ENCODE measurements at places on chromosomes 12 and 14.

GRCh38 chr12:31371256-31371620, 45.3 kb upstream of the SINHCAF start:
- DNase-seq, result no peak

DNA sequence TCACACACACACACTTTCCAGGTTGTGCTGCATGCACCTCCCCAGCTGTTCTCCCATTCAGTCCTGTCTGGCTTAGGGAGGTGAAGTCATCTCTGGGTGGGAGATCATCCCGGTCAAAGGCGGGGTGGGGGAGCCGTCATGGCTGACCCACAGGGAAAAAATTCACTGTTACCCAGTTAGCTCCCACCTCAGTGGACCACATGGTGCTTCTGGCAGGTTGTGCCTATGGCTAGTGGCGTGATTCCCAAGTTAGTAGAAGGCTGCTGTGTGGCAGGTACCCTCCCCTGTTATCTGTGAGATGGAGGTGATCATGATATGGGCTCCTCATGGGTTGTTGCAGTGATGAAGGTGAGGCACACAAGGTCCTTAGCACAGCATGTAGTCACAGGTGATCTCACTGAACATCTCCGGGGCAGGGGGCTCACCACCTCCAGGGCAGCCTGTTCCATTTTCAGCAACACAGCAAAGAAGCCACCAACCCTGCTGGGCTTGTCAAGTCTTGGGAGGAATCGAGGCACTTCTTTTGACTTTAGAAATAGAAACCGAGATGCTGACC, 154.9 kb upstream of the CCND2 start:
- no peak for DNase-seq

- DNase-seq, result no peak
Measured at GRCh38 chr12:57755194-57755453, 221 bp downstream of the MARCHF9 start.

DNA sequence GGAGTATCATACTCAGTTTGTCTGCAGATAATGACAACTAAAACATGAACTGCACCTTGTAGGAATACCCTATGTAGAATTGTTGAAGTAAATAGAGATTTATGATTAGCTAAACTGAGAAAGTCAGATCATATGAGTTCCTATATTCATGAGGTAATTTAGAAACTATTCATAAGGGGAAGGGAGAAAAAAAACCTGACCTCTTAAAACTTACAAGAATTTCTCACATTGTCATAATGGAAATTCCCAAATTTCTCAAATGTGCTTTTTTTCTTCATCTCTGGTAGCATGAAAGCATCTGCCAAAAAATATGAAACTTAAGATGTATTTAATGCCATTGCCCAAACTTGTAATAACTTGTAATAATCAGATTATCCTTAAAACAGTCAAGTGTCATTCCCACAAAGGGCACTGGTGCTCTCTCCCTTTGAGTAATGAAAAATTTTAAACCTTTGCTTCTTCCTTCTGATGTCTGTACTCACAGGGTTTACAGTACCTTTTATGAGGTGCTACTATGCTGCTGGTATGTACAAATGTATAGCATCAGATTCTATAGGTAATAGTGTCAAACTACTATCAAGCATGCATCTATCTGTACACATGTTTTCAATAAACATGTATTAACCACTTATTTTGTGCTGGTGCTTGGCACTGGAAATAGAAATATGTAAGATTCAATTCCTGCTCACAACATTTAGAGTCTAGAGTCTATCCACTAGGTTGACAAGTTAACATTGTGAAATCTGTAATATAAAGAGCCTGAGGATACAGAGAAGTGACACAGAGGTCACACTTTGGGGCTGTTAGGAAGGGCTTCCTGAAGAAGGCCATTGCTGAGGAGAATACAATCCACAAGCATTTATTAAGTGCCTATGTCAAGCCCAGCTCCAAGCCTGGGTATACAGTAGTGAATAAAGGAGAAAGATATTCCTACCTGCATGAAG, 17.4 kb upstream of the DRAM1 start:
- DNase-seq, result no peak

GRCh38 chr12:108605000-108605689, 7.3 kb upstream of the TMEM119 start:
- peak; percentile 60 for DNase-seq

- no peak for DNase-seq
Measured at GRCh38 chr14:57831981-57832380, 33.9 kb downstream of the SLC35F4 start.

GRCh38 chr14:23228812-23229211, 8.9 kb upstream of the RNF212B start:
- DNase-seq, result no peak

GRCh38 chr14:103489621-103490020, 33.0 kb downstream of the CKB start:
- no peak for DNase-seq

Measured in RPMI7951 (cell line).